ENCODE measurements at places on chromosomes 13 and 19. TPM values are rescaled to one million over a fixed set of nuclear protein-coding genes. Genes with fewer than 3 reads are reported as not detected.
A peak's percentile ranks its signal among the peaks of the same experiment; 100 is the strongest.

- H3K4me1 ChIP-seq: peaks cover 32% of the 10 kb centered on the region
- H3K27ac ChIP-seq: peak overlapping the region; percentile 55
- no peak for DNase-seq
- H3K27me3 ChIP-seq: no peaks in the 10 kb centered on the region
These were observed 152.2 kb downstream of the DCT start for GRCh38 chr13:94327318-94327717.

DNA sequence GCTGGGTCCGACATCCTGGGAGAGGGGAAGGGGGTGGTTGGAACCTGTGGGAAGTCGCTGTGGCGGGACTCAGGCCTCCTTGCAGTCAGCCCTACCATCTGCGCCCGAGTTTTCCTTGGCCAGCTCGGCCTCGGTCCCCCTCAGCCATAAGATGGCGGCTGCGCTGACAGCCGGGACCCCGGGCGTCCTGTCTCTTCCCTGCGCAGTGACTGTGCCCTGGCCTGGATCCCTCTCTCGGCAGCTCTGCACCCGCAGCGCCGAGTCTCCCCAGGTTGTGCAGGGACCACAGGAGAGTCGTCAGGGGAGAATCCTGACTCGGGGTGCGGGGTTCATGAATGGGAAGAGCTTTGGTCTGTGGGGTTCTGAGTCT is 345 bp downstream of the ZNF257 start:
- peak; percentile 2 for DNase-seq
- H3K4me1 ChIP-seq: no peaks in the 10 kb centered on the region
- no peak overlapping the region for H3K4me3 ChIP-seq
- no peaks in the 10 kb centered on the region for H3K27me3 ChIP-seq

GRCh38 chr19:28429356-28429755 is 783.6 kb downstream of the UQCRFS1 start:
- DNase-seq: no peak
- no peaks in the 10 kb centered on the region for H3K36me3 ChIP-seq
- H3K27ac ChIP-seq: no peak overlapping the region
- H3K4me1 ChIP-seq: no peaks in the 10 kb centered on the region
- H3K4me3 ChIP-seq: no peak overlapping the region

DNA sequence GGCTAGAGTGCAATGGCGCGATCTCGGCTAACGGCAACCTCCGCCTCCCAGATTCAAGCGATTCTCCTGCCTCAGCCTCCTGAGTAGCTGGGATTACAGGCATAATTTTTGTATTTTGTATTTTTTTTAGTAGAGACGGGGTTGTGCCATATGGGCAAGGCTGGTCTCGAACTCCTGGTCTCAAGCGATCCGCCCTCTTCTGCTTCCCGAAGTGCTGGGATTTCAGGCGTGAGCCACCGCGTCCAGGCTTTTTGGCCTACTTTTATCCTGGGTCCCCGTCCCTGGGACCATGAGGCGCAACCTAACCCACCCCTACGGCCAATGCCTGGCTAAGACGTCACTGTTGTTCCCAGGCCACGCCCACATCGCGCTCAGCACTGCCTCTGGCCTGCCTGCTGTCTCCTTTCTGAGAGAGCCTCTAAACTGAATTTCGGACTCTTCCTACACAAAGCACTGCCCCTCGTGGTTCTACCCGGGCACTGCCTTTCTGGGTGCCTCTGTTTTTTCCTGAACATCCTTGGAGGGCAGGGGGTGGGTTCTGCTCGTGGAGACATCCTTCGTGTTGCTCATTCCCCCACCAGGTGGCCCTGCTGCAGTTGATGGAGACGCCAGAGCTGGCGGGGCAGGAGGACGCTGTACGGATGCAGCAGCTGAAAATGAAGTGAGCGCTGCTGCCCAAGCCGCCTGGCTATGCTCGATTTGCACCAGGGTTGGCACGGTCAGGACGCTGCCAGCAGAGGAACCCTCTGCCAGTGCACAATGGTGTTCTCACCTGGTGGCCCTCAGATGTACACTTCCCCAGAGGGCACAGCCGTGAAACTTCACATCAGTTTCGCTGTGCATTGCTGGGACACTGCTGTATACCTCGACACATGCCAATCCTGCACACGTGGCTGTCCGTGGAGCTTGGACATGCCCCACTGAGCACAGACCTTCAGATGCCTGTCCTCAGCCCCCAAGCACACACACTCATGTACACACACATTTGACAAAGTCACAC is 2.0 kb downstream of the REX1BD start:
- peak overlapping the region; percentile 76 for H3K4me3 ChIP-seq
- H3K36me3 ChIP-seq: no peaks in the 10 kb centered on the region
- H3K27ac ChIP-seq: no peak overlapping the region
- H3K4me1 ChIP-seq: no peaks in the 10 kb centered on the region
- peak; percentile 70 for DNase-seq

GRCh38 chr19:43519436-43520088 is 7.4 kb downstream of the ETHE1 start:
- H3K27ac ChIP-seq: no peak overlapping the region
- H3K36me3 ChIP-seq: no peaks in the 10 kb centered on the region
- H3K4me1 ChIP-seq: no peaks in the 10 kb centered on the region
- no peaks in the 10 kb centered on the region for H3K27me3 ChIP-seq
- peak; percentile 93 for DNase-seq

GRCh38 chr13:50358231-50359040 is 343.2 kb downstream of the KCNRG start:
- DNase-seq: no peak
- H3K4me1 ChIP-seq: no peaks in the 10 kb centered on the region
- peaks cover 3% of the 10 kb centered on the region for H3K27me3 ChIP-seq
- H3K36me3 ChIP-seq: no peaks in the 10 kb centered on the region
- no peak overlapping the region for H3K4me3 ChIP-seq

DNA sequence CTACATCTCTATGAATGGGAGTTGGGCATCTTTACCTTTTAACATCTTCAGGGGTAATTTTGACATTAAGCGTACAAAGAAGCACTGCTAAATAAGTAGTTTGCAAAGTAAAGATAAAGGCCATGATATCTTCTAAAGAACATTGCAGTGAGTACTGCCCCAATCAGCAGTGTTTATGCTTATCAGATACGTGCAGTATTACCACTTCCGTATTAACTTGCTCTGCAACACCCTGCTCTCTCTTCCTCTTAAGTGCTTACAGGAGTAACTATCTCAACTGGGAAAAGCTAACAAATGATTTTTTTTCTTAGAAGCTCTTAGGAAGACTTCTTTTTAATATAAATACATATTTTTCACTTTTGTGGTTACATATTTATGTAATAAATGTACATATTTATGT is 793.7 kb upstream of the SLC10A2 start:
- no peaks in the 10 kb centered on the region for H3K4me1 ChIP-seq
- no peak for DNase-seq
- no peaks in the 10 kb centered on the region for H3K27me3 ChIP-seq
- H3K36me3 ChIP-seq: no peaks in the 10 kb centered on the region
- no peak overlapping the region for H3K27ac ChIP-seq

DNA sequence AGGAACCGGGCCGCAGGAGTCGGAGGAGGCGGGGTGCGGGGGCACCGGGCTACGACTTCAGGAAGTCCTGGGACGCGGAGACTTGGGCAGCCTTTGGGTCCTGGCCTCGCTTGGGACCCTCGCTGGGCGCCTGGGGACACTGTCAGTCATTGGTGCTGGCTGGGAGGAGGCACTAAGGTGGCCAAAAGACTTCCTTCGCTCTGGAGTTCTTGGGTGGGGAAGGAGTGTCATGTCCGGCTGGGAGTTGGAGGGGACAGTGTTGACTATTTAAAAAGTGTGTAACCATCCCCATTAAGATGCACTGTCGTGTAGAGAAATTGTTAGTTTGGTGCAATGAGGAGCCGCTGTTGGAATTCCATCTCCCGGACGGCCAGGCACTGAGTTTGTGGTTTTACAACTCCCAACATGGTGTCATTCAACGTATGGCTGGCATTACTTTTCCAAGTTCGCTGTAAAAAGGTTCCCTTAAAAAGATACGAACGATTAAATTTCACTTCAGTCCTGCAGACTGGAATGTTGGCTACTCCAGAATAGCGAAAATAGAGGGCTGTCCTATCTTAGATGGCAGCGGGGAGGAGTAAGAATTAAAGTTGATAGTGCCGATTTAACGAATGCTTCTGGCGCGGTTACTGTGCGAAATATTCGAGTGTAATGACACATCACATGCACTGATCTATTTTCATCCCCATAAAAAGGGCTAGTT is 776 bp downstream of the DNAJC3 start:
- peaks cover 25% of the 10 kb centered on the region for H3K4me1 ChIP-seq
- peak overlapping the region; percentile 94 for H3K27ac ChIP-seq
- H3K27me3 ChIP-seq: no peaks in the 10 kb centered on the region

- peak overlapping the region; percentile 31 for H3K27ac ChIP-seq
- H3K4me1 ChIP-seq: peaks cover 14% of the 10 kb centered on the region
- no peaks in the 10 kb centered on the region for H3K27me3 ChIP-seq
- no peaks in the 10 kb centered on the region for H3K36me3 ChIP-seq
- H3K4me3 ChIP-seq: no peak overlapping the region
- no peak for DNase-seq
These were observed 383.7 kb downstream of the HS6ST3 start for GRCh38 chr13:96473526-96474180.

GRCh38 chr13:98506728-98507230 is 70.1 kb downstream of the STK24 start:
- H3K27ac ChIP-seq: peak overlapping the region; percentile 93
- no peaks in the 10 kb centered on the region for H3K36me3 ChIP-seq
- DNase-seq: no peak
- H3K4me3 ChIP-seq: no peak overlapping the region
- no peaks in the 10 kb centered on the region for H3K27me3 ChIP-seq

GRCh38 chr13:113187263-113187669 is 21.2 kb downstream of the PCID2 start:
- H3K4me3 ChIP-seq: no peak overlapping the region
- no peak for DNase-seq
- H3K36me3 ChIP-seq: peaks cover 19% of the 10 kb centered on the region
- H3K4me1 ChIP-seq: no peaks in the 10 kb centered on the region

DNA sequence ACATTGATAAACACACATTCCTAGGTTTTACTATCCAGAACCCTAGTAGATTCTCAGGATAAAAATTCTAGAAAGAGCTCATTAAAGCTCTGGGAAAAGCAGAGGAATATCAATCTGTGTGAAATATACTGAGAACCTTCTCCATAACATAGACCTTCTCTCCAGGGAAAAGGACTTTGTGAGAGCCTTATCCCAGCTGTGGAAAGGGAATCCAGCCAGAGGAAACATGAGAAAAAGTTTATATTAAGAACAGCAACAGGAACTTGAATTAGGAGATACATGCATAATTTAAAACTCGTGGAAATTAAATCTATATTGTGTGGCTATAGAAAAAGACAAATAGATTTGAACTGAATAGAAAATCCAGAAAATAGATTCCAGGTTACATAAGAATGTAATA is 1639.9 kb downstream of the EFNB2 start:
- H3K4me3 ChIP-seq: no peak overlapping the region
- no peak for DNase-seq
- no peaks in the 10 kb centered on the region for H3K27me3 ChIP-seq

DNA sequence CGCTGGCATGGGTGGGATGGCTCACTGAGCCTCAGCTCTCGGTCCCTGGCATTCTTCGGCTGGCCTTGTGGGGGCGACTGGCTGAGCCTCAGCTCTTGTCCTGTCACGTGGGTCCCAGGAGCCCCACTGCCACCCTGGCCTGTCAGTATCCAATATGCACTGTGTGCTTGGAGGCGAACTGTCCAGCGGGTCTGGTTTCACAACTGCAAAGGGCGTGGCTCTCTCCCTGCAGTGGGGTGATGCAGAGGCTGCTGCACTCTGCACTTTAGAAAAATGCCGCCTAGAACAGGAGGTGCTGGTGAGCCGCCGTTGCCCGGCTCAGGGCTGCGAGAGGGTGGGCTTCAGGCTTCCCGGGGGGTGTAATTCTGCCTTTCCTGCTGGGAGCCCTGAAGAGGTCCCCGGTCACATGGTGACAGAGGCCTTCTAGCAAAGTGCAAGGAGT is 17.0 kb upstream of the TMEM255B start:
- no peaks in the 10 kb centered on the region for H3K27me3 ChIP-seq
- no peaks in the 10 kb centered on the region for H3K36me3 ChIP-seq
- H3K27ac ChIP-seq: no peak overlapping the region
- no peak overlapping the region for H3K4me3 ChIP-seq
- DNase-seq: peak; percentile 50

DNA sequence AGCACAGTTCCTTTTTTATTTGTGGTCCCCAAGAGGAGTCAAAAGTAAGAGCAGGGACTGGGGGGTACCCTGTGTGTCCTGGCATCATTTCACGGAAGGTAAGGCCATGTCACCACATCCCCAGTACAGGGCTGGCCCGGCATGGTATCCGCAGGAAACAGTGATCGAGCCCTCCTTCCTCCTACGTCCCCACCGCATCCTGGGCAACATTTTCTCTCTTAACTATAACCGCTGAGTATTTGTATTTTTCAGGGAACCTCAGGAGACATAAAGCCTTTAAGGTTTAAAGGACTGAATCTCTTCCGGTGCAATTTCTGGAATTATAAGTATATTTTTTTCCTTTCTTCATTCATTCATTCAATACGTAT is 13.6 kb upstream of the LATS2 start:
- H3K4me3 ChIP-seq: no peak overlapping the region
- peaks cover 12% of the 10 kb centered on the region for H3K27me3 ChIP-seq
- H3K27ac ChIP-seq: no peak overlapping the region
- H3K36me3 ChIP-seq: no peaks in the 10 kb centered on the region
- no peaks in the 10 kb centered on the region for H3K4me1 ChIP-seq

GRCh38 chr19:51142119-51142518 is at the start of gene SIGLEC7:
SIGLEC7 (plus strand) TSS chr19:51142301; CDS start chr19:51142370, 69 bp downstream.
- DNase-seq: no peak
- no peaks in the 10 kb centered on the region for H3K36me3 ChIP-seq
- H3K4me1 ChIP-seq: no peaks in the 10 kb centered on the region
- no peak within 1 kb of the TSS for H3K4me3 ChIP-seq
- H3K27me3 ChIP-seq: no peaks in the 10 kb centered on the region
- H3K27ac ChIP-seq: no peak within 1 kb of the TSS

GRCh38 chr19:54109651-54110050 is 5.8 kb downstream of the TFPT start:
- no peak overlapping the region for H3K27ac ChIP-seq
- H3K36me3 ChIP-seq: peaks cover 27% of the 10 kb centered on the region
- no peak for DNase-seq
- no peak overlapping the region for H3K4me3 ChIP-seq
- H3K4me1 ChIP-seq: peaks cover 4% of the 10 kb centered on the region

The GAPDHS gene
- total RNA-seq: 0.46 TPM

The LIM2 gene
- total RNA-seq: not detected

The LRRC25 gene
- total RNA-seq: not detected

The PTPRH gene
- total RNA-seq: 6.9 TPM

The CELF5 gene
- 3.1 TPM for total RNA-seq

The SIGLEC8 gene
- total RNA-seq: not detected

The ZIK1 gene
- 18.2 TPM for total RNA-seq

The ERICH4 gene
- not detected for total RNA-seq

All from cardiac muscle cell (in vitro differentiated cells and primary cell).